ENCODE measurements at places on chromosomes 2 and 18. TPM values are rescaled to one million over a fixed set of nuclear protein-coding genes. Genes with fewer than 3 reads are reported as not detected.

DNA sequence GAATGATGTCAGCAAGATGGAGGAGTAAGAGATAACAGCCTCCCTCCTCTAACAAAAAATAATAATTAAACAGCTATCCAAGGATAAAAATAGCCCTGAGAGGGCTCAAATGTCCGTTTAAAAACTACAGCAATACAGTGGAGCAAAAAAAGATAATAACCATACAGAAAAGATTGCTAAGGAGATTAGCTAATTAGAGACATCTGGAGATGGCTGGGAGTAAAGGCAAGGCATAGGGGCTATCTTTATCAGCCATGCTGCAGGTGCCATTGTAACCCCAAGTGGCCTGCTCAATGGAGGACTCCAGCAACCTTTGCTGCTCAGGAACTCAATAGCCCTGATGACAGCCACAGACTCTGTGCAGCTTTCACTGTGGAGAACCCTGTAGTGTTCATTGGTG lies 42.7 kb downstream of the MDH1 start:
- no peak for DNase-seq

- no peak for DNase-seq
Observed at GRCh38 chr2:114929225-114929624, 486.8 kb downstream of the DPP10 start.

- DNase-seq = no peak
Observed at GRCh38 chr2:138620431-138620830, 118.9 kb downstream of the SPOPL start.

DNA sequence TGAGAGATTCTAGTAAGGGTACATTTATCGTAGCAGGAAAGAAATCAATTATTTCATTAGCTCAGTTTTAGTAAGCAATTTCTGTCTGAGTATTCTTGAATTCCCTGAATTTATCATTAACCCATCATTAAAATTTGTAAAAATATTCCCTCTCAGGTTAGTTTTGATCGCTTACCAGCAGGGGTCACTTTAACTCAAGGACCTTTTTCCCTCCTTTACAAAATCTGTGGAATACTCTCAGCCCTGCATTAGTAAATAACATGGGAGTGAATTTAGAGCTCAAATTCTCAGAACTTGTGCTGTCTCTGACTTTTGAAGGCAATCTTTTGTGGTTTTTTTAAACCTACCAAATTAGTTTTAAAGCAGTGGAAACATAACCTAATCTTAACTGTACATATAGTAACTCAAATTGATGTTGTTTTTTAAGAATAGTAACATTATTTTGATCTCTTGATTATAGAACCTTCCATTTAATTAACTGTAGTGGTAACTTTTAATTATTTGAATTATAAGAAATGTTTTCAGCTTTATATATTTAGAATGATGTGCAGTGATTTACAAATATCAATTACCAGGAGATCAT lies 97.2 kb downstream of the AGPS start:
- DNase-seq = no peak

DNA sequence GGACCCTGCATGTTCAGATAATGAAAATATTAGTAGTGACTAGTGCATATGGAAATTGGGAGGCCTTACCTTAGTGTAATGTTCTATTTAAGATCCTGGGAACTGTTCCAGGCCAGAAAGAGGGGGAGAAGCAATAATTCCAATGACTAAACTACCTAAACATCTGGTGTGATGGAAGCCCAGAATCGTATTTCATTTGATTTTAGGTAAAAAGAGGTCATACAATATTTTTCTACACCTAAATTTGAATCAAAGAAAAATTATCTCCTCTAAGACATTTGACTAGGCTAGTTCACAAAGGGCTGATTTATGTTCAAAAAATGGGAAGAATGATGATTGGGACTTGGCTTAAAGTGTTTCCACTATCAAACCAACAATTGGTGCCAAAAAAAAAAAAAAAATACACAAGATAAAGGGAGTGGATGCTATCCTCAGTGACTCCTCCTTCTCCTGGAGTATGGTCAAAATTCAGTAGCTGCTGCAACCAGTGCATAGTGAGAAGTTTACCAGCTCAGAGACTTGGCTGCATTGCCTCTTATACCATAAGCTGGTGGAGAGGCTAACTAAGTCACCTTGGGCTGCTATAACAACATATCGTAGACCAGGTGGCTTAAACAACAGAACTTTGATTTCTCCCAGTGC lies 1038.3 kb upstream of the ACVR2A start:
- DNase-seq = no peak

DNA sequence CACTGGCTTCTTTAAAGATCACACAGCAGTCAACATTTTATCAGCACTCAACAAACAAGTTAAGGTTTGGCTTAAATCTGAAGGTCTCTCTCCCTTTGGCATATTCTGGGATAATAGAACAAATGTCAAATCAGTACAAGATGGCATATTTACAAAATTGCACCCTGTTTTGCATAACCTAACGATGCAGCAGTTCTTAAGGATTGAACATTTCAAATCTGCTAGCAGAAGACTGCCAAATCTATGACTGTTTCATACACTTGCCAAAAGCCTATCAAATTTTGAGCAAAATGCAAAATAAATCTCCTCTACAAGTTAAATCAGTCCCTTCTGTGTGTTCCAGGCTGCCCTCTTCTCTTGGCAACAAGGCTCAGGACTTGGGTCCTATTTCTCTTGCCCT lies 73.6 kb downstream of the DPP4 start:
- no peak for DNase-seq

- no peak for DNase-seq
Observed at GRCh38 chr18:32998285-32998684, 225.5 kb upstream of the KLHL14 start.

DNA sequence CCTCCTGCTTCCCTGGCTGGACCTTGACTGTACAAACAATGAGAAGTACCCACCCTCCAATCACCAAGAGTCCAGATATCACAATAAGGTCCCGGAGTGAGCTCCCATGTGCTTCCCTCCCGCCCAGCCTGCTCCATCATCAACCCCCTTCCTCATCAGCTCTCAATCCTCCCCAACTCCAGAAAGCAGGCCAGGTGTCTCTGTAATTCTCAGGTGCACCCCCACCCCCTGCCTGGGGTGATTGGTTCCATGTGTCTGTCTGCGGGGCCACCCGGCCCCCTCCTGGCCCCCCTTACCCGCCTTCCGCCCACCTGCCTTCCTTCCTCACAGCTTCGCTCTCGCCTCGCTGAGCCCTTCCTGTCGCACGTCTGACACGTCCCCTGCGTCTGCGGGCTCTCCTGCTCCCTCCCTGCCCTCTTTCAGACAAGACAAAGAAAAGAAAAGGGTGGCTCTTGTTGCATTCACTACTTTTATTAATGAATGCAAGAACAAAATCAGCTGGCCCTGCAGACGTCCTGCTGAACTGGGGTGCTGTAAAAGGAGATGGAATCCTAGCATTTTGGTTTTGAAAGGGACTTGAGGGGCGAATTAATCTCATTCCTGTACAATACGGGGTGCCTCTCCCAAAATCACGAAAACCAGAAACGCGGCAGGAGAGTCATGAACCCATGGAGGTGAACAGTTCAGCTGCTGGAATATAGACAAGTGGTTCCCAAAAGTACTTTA lies 26.5 kb upstream of the IGFBP2 start:
- DNase-seq = peak; percentile 59

GRCh38 chr2:150125188-150125587 lies 362.3 kb downstream of the RND3 start:
- no peak for DNase-seq

DNA sequence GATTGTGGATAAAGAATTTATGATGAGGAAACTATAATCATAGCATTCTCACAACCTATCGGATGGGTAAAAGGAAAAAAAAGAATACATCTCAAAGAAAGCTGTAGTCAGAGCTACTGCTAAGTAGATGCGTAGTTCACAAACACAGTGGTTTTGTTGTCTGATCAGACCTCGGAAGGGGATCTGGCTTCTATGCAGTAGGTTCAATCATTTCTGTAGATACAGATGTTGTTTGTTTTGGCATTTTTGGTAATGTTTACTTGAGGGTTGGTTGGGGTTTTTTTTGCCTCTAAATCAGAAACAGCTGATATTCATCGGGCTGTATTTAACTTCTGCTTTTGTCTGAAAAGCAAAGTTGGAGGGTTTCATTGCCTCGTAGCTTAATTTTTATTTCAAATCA lies 42.1 kb downstream of the NPAS2 start:
- no peak for DNase-seq

DNA sequence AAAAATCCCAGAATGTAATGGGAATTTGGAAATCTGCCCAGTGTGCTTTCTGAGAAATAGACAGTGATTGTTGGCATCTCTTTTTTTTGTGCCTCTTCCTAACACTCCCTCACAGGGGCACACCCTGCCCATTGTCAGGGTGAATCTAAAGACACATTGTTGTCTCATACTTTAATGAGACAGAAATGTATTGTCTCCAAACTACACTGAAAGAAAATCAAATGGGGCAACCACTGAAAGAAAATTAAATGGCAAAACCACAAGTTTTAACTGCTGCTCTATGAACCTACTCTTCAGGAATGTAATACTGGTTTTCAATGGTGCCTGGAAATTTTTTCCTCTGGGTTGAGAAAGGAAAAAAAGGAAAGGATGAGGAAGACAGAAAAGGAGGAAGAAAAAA lies 43.2 kb upstream of the GLS start:
- DNase-seq = no peak

HOXD12 gene
- not detected for total RNA-seq

RAPGEF4 gene
- 0.40 TPM for total RNA-seq

SUMO1 gene
- total RNA-seq = 103 TPM

ESPNL gene
- 0.05 TPM for total RNA-seq

Measured in activated CD4-positive, alpha-beta memory T cell treated with anti-CD3 and anti-CD28 coated beads, Interleukin-2, amount 10 ng/mL, durations not matched to agents 7 days and 5 days (primary cell).